ENCODE measurements at places on chromosomes 11 and 22.

GRCh38 chr11:429931-430456 lies 11.8 kb downstream of the ANO9 start:
- no peak for DNase-seq

- DNase-seq: no peak
Observed at GRCh38 chr11:104366321-104366734, 202.4 kb upstream of the PDGFD start.

GRCh38 chr11:17277024-17277584 lies 565 bp downstream of the NUCB2 start:
- DNase-seq: no peak

DNA sequence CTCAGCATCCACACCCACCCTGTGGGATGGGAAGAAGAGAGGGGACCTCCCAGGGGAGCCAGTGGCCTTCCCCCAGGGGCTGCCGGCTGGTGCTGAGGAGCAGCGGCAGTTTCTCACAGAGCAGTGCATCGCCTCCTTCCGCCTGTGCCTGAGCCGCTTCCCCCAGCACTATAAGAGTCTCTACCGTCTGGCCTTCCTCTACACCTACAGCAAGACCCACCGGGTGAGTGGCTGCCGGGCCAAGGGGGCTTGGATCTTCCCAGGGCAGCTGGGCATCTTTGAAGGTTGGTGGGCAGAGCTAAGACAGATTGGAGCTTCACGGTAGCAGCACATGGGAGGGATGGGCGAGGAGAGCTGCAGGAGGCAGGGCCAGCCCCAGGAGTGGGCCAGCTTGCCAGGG lies 61.8 kb upstream of the SUSD2 start:
- DNase-seq: no peak

GRCh38 chr11:46049325-46049897 lies 71.8 kb downstream of the PHF21A start:
- DNase-seq: no peak

DNA sequence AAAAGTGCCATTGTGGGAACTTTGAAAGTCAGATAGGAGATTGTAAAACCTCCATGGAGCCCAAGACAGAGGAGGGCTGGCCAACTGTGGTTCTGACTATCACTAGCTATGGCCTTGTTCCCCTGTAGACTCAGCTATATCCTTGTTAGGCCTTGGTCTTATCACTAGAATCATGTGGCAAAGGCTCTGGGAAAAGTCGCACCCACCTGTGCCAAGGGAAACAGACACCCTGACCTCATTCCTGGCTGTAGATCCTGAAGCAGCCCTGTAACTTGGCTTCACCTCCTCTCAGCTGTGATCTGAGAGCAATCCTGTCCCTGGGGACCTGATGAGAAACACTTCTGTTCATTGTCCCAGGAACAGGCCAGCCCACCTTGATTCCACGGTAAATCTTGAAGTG lies 566.2 kb downstream of the TMEM135 start:
- no peak for DNase-seq

- DNase-seq: no peak
Observed at GRCh38 chr11:68649851-68650555, 34.3 kb upstream of the GAL start.

- DNase-seq: no peak
Observed at GRCh38 chr11:86143087-86144030, 74.5 kb upstream of the PICALM start.

DNA sequence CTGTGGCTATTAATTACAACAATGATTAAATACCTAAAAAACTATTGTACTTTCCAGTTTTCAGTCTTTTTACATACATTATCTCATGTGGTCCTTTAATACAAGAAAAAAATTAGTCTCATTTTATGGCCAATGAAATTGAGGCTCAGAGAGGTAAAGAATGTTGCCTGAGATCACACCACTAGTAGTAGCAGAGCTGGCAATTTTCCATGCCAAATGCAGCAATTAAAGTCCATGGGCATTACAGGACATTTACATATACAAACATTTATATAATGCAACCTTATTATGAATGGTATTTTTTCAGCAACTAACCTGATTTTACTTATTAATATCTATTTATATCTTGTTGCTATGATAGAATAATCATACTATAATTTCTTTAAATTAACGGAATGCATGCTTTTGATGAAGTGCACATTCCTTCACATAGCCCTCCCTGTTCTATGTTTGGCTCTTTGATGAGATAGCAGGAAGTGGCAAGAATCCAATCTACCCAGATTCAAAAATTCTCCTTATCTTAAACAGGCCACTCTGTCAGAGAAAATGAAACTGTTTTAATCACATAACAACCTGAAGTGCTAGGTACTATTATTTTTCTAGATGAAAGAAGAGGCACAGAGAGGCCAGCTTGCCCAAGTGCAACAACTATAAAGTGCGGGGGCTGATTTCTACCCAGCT lies 120.9 kb upstream of the LDLRAD3 start:
- no peak for DNase-seq

DNA sequence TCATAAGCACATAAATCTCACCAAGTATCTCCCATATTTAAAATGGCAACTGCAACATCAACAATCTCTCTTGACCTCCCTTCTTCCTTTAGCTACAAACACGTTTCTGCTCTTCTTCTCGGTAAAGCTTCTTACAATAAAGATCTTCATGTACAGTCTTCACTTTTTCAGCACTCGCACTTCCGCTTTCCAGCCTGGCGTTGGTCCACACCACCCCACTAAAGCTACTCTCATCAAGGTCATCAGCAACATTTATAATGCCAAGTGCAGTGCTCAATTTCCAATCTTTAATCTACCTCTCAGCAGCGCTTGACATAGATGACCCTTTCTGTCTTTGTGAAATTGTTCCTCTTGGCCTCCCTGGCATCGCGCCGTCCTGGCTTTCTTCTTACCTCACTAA lies 33.6 kb downstream of the NTM start:
- no peak for DNase-seq

DNA sequence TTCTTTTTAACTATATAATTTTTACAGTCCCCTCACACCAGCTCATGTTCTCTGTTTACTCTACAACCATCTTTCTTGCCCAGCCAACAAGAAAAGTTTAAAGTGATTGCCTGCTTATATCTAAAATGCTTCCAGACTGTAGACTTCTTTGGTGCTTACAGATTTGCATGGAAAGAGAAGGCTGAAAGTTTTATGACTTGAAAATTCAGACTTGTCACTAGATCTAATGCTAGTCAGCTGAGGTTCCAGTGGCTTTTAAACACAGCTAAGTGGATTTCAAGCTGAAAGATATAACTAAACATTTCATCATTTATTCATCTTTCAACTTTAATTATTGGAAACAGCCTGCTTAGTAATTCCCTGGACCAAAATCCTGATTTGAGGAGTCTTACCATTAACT lies 178.4 kb downstream of the NAV2 start:
- DNase-seq: no peak

GRCh38 chr11:109401545-109401944 lies 20.4 kb upstream of the C11orf87 start:
- DNase-seq: no peak

DNA sequence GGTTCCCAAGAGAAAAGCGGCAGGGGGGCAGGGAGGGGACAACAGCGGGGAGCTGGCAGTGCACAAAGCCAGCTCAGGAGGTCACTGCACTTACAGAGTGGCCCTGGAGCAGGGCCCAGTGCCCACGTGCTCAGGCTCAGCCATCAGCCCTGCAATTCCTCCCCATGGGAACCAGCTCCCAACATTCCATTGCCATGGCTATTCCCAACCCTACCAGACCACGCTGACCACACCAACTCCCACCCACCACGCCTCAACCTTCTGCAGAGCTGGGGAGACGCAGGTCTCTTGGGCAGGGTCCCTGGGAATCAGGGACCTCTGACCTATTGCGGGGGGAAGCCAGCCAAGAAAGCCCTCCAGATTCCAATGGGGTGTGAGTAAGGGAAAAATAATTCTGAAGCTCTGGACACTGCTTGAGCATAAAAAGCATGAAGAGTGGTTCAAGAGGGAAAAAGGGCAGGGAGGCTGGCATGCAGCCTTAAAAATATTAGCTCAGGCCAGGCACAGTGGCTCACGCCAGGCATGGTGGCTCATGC lies 38.3 kb upstream of the TFIP11 start:
- no peak for DNase-seq

GRCh38 chr22:36770513-36771231 lies 5.2 kb downstream of the IFT27 start:
- no peak for DNase-seq

GRCh38 chr11:75966537-75967287 lies 151.7 kb downstream of the UVRAG start:
- DNase-seq: no peak

DNA sequence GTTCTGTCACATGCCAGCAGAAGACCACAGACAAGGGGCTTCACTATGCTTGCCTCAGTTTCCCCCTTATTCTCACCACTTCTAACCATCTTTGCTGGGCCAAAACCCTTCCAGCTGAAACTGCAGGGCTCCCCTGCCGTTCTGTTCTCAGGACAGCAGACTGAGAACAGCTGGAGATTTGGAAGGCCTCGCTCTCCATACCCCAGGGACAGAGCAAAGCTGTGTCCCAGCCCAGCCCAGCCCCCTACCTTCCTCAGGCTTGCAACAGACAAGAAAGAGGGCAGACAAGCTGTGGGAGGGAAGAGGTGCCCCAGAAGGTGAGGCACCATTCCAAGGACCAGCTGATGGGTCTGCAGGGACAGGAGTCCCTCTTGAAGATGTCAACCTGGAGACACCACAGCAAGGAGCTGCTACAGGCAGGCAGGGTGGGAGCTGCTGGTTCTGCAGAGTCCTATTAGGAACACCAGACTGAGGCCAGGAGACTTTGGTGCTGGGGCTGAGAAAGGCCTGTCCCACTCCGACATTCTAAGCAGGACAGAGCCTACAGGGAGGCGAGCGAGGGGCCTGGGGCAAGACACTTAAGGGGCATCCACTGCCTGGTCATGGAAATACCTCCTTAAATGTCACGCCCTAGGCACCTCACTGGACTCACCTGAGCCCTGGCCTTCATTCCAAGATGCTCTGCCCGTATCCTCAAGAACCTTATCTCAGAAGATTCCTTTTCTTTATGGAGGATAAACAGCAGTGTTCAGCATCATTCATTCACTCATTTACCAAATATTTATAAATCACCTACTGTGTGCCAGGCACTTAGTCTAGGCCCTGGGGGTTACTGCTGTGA lies 6.9 kb downstream of the SCN2B start:
- no peak for DNase-seq

GRCh38 chr11:33651990-33652389 lies 48.6 kb downstream of the C11orf91 start:
- DNase-seq: no peak

GRCh38 chr22:17587629-17588028 lies 24.3 kb downstream of the SLC25A18 start:
- DNase-seq: no peak

- DNase-seq: no peak
Observed at GRCh38 chr22:40642316-40642715, 5.8 kb upstream of the MRTFA start.

- DNase-seq: no peak
Observed at GRCh38 chr11:66048547-66049323, at the start of gene GAL3ST3. Gene GAL3ST3 (minus strand): TSS chr11:66049161. CDS start chr11:66045415, 3,746 bp downstream.

- no peak for DNase-seq
Observed at GRCh38 chr11:70586261-70587074, 188.1 kb downstream of the CTTN start.

GRCh38 chr22:25172153-25172552 lies 27.5 kb upstream of the CRYBB3 start:
- DNase-seq: no peak

- no peak for DNase-seq
Observed at GRCh38 chr22:48376936-48377712, 1450.5 kb downstream of the BRD1 start.
